ENCODE measurements at places on chromosomes 6 and 20.

GRCh38 chr6:103672169-103672568 is 1187.5 kb downstream of the HACE1 start:
- DNase-seq, result no peak

DNA sequence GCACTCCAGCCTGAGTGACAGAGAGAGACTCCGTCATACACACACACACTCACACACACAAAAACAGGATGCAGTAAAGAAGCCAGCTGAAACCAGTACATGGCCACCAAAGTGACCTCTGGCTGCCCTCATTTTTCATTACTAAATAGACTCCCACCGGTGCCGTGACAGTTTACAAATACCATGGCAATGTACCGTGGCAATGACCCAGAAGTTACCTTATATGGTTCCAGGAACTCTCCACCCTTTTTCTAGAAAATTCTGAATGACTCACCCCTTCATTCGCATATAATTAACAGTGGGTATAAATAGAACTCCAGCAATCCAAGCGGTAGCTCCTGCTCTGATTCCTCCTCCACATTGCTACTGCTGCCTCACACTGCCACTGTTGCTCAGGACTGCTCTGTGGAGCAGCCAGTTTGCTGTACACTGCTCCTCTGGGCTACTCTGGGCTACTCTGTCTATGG is 57.7 kb downstream of the SNX5 start:
- DNase-seq, result no peak

GRCh38 chr6:136962661-136963060 is 40.6 kb downstream of the SLC35D3 start:
- DNase-seq, result no peak

- no peak for DNase-seq
Measured at GRCh38 chr20:33676121-33676520, 1.9 kb upstream of the NECAB3 start.

GRCh38 chr6:34004706-34005105 is 141.2 kb downstream of the GRM4 start:
- DNase-seq, result no peak
